ENCODE measurements at places on chromosomes 13 and 19.

DNA sequence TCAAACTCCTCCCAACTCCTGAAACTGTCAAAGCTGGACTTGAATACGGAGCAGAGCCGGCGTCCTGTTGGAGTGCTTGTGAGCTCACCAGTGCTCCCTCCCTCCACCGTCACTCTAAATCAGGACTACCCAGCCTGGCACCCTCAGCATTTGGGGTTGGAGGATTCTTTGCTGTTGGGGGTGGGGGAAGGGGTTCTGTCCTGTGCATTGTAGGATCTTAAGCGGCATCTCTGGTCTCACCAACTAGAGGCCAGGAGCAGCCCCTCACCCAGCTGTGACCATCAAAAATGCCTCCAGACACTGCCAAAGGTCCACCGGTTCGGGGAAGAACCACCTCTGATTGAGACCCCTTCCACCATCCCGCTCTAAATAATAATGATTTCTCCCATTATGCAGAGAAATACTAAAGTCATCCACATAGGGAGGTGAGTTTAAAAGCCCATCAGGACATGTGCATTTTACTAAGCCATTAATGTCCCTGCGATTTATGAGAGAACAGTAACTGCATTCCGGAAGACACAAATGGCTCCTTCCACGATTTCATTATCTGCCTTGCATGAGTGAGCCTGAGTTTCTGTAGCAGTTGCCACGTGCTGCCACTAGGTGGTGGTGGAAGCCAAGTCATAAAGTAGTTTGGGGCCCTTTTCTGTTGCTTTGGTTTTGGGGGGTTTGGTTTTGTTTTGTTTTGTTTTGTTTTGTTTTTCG, 16.1 kb upstream of the USP29 start:
- no peak for DNase-seq

GRCh38 chr19:29672933-29673336, 7.7 kb downstream of the PLEKHF1 start:
- no peak for DNase-seq

- DNase-seq: no peak
Observed at GRCh38 chr13:97328222-97328790, 105.7 kb upstream of the RAP2A start.

DNA sequence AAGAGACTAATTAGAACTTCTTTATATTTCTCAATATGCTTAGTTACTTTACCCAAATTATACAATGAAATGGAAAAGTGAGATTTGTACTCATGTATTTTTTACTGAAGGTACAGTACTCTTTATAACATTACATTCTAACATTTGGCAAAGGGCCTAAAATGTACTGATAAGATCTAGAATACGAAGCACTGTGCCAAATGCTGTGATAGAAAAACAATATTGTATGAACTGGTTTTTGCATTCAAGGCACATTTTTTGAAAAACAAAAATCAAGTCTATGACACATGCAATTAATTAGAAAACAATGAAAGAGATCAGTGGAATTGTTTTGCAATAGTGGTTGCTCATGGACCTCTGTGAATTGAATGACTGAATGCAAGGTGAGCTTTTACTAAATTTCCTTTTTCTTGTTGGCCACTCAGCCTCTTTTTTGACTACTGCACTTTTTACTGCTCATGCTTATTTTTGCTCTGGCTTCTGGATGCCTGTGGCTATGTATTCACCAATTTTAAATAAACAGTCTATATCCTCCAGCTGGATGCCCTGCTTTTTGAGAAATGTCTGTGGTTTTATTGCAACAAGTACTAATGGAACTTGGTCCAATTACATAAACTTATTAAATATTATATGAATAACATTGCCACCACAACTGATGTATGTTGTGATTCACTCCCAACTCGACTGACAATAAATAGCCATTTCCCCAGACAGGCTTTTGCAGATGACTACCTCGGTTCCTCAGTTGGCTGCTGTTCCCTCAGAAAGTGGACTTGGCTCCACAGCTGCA, 41.4 kb upstream of the OBI1 start:
- no peak for DNase-seq

DNA sequence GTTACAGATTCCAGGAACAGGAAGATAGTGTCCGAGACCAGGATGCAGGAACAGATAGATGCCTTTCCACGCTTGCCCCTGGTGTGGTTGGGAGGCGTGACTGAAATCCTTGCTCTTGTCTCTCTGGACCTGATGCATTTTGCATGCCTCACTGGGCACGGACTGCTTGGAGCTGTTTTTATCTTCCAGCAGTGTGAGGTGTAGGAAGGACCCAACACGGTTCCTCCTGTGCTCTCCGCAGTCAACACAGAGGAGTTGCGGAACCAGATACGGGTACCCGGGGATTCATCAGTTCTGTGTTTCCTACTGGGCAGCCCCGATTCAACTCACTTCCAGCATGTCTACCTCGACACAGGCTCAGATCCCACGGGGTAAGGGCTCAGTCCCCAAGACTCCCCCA, 6.5 kb downstream of the DOT1L start:
- DNase-seq: no peak

DNA sequence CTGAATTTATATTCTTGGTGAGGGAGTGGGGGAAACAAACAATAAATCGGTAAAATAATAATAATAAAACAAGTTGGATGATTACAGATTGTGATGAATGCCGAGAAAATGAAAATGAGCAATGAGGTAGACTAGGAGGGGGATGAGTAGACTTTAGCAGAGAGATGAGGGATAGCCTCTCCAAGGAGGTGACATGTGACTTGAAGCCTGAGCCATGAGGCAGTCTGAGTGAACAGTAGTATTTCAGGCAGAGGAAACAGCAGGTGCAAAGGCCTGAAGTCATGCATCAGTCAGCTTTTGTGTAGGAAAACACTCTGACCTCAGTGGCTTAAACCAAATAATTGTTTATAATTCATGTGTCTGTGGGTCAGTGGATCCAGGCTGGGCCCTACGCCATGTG, 4.6 kb downstream of the ZNF135 start:
- DNase-seq: no peak

GRCh38 chr13:97332742-97333141, 101.2 kb upstream of the RAP2A start:
- no peak for DNase-seq

DNA sequence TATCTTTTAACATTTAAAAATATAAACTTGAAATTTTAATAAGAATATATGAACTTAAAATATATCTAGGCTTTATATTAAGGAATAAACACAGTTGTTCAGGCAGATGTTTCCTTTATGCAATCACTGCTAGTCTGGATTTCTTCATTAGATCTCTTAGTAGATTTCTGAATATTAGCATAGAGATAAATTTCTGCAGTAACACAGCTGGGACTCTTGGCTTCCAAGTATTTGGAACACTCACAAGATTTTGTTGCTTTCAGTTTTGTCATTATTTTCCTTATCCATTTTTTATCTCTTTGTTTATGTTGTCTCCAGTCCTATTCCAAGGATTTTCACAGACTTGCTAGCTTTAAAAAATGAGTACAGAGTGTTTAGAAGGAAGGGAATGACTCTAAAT, 857.1 kb downstream of the GPC5 start:
- DNase-seq: no peak

- no peak for DNase-seq
Observed at GRCh38 chr19:17836530-17836929, 11.3 kb downstream of the JAK3 start.

- DNase-seq: no peak
Observed at GRCh38 chr19:40590464-40591265, 10.5 kb upstream of the LTBP4 start.

DNA sequence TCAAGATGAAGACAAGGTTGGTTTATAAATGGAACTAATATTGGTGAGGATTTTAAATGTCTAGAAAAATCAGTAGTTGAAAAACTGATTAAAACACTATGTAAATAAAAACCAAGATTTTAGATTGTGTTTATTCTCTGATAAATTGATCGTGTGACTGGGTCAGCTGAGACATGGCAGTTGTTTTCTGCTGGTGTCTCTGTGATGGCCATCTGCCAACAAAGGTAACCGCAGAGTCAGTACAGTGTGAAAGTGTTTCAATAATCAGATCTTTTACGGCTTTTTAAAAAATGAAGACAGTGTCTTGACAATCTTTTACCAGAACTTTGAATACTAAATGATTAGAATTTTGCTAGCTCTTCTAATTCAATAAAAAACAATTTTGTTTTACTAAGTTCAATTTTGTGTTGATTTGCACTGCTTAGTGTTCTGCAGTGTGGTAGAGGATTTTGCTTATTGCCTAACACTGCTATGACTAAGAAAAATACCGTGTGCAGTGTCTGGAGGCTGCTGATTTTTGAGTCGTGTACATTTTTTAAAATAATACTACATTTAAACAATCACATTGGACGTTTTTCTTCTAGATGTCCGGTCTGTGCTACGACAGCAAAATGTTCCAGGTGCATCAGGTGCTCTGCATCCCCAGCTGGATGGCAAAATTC, 32.7 kb upstream of the GPR183 start:
- no peak for DNase-seq

DNA sequence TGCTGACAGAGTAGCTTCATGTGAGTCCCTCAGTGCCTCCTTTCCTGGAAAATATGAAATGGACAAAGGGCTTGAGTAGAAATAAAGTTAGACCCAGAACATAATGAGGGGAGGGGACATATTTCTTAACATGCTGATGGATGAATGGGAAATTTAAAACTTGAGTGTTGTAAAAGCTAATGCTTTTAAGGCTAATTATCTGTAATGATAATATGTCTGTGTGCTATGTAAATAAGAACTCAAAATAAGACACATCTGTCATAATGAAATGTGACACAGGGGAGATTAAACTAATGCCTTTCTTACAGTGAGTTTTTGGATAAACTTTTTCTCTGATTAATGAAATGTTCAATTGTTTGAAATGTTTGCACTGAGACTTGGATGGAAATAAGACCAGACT, 65.8 kb upstream of the RFXAP start:
- no peak for DNase-seq

DNA sequence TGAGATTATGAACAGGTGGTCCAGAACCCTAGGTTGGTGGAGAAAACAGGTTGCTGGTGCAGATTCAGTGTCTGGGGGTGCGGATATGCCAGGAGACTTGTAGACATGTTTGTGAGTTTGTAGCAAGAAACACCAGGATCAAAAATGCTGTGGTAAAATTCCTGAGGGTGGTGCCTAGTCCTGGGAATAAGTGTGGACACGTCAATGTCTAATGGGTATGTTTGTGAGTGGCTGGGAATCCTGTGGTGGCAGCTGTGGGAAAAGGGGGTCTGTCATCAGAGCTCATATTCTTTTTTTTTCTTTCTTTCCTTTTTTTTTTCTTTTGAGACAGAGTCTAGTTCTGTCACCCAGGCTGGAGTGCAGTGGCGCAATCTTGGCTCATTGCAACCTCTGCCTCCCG, 7.2 kb downstream of the ZNF708 start:
- DNase-seq: no peak

- DNase-seq: no peak
Observed at GRCh38 chr19:19948800-19949199, 48.1 kb downstream of the ZNF93 start.

GRCh38 chr13:102704238-102705058, 9.6 kb upstream of the METTL21C start:
- DNase-seq: no peak

- no peak for DNase-seq
Observed at GRCh38 chr13:31198519-31198918, 1.3 kb upstream of the B3GLCT start.

DNA sequence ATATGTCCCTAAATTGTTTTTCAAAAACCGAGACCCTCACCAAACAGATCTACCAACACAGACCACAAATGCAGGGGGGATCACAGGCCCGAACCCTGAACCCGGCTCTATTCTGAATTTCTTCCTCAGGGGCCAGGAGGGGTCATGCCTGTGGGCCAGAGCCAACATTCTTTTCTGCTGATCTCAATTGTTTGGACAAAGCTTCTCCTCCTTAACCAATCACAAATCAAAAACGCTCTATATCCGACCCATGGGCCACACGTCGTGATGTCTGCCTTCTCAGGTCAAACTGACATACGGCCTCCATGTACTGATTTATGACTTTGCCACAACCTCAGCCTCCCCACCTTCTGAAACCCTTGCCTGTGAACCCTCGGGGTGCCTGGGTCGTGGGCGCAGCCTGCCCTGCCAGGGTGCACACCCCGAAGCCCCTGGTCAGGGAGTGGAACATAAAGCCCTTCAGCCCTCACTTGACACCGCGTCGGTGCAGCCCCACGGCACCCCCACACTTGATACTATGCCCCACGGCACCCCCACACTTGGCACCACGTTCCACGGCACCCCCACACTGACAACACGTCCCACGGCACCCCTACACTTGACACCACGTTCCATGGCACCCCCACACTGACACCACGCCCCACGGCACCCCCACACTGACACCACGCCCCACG, 58.4 kb upstream of the C13orf46 start:
- no peak for DNase-seq

- no peak for DNase-seq
Observed at GRCh38 chr13:51373451-51373850, 34.0 kb downstream of the SERPINE3 start.

- no peak for DNase-seq
Observed at GRCh38 chr13:106911627-106912026, 343.7 kb upstream of the ARGLU1 start.

DNA sequence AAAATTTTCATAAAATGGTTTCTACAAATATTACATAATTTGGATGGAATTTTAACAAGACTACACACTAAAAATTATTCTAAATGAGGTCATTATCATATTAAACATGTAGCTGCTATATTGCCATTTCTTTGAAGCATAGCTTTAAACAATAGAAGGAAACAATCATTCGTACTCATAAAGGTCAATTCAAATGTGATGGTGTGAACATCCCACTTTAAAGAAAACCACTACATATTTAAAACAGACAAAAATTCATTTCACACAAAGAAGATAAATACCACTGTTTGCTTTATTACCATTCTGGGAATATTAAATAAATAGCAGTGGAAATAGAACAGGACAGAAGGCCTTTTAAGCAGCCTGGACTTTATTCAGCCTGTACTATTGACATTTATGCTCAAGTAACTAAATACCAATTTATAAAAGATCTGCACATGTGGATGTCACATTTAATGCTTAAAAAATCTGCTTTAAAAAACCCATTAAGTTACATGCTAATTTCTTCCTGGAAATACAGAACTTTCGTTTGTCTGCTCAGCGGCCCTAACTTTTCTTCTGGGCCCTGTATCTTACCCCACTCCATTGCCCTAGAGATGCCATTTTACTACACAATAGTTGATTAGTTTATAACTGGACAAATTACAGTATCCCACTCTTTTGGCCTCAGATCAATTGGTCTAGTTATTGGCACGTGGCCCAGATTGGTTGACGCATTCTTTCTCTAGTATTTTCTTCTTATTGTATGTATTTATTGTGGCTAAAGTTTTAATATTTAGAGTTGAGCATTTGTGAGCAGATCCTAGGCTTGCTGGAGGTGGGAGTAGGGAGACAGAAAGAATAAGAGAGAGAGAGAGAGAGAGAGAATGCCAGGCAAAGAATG, 215.1 kb upstream of the SPRY2 start:
- DNase-seq: no peak

DNA sequence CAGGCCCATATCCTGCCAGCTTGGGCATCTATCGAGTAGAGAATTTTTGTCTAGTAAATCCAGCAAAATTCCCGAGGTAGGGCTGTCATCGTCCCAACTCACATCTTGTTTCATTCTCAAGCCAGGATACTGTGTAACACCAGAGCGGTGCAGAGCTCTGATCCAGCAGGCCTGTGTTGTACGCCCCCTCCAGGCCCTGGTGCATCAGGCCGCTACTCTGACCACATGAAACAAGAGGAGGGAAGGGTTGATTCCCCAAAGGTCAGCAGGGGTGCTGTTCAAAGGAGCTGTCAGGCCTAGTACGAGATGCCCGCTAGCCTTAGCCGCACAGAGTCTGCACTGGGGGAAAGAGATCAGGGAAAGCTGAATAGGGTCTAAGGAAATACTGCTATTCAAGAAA, 276.0 kb downstream of the SLC7A1 start:
- DNase-seq: no peak

- no peak for DNase-seq
Observed at GRCh38 chr13:58773280-58773859, 1141.8 kb downstream of the PCDH17 start.

All from AG04449 (cell line).